ENCODE measurements at places on chromosomes 2 and 18.

DNA sequence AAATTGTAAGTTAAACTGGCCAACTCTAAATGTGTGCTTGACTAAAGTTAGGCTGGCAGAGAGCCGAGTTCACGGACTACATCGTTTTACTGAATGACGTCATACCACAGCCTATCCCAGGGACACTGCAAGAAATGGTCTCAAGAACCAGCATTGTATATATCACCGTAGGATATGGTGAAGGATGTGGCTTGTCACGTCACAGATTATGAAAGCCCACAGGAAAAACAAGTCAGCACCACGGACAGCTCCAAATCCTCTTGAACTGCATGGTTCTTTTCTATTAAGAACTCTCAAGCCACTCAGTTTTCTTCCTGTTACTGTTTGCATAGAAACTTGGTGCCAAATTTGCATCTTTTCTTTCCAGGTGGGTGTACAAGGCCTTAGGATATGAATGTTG lies 85.1 kb upstream of the ACAA2 start:
- DNase-seq = peak; percentile 65

GRCh38 chr2:14654835-14655282 lies 22.3 kb downstream of the LRATD1 start:
- DNase-seq = no peak

DNA sequence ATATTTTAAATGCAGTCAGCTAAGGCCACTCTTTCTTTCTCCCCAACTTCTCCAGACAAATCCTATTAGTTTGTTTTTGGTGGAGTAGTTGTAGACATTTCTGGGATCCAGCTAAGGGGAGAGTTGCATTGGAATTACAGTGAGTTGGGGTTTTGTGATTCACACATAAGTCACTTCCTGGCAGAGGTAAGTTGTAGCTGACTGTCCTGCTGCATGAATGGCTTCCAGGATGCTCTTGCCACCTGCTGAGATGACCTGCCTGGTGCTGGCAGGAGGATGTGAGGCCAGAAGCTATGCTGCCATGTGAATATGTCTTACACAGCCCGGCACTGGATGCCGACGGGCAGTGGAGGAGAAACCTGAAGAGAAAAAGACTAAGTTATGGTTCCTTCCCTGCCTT lies 243.7 kb downstream of the TDRD15 start:
- no peak for DNase-seq

GRCh38 chr2:173077506-173078177 lies 2.0 kb downstream of the MAP3K20 start:
- no peak for DNase-seq

DNA sequence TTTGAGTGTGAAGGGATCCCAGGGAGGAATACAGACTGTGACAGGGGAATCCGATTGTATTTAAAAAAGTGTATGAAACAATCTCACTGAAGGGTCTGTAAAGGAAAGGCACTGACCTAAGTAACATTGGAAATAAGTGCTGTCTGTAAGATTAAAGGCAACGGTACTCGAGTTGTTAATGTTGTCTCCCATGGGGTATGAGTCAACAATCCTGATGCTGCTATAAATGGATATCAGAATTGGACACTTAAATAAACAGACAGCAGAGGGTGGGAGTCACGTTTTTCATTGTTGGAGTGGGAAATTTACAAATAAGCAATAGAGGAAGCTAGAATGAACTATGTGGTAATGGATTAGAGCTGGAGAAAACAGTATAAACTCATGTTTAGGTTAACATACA lies 452.4 kb upstream of the RGPD4 start:
- no peak for DNase-seq
